AML-193 (cell line): ENCODE measurements at places on chromosomes 4 and X.

- no peak for DNase-seq
These were observed 821.1 kb downstream of the PCDH19 start for GRCh38 chrX:99588936-99589335.

DNA sequence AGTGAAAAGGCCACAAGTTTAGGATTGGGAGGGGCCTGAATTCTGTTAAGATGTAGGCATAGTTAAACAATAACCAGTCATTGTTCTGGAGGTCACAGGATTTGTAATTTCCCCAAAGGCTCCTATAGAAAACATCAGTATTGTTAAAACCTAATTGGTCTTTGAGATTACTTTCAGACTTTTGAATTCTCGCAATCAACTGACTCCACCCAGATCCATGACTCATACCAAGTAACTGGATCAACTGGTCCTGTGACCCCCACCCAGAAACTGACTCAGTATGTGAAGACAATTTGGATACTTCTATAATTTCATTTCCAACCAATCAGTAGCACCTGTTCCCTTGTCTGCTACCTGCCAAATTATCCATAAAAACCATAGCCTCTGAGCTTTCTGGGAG, 28.4 kb downstream of the MAGEB16 start:
- no peak for DNase-seq

GRCh38 chr4:158513256-158513655, 8.4 kb upstream of the RXFP1 start:
- DNase-seq: peak; percentile 51

- no peak for DNase-seq
These were observed at the start of gene DCHS2 for GRCh38 chr4:154491341-154492271. TSS of gene DCHS2 (minus strand) at chr4:154491799. CDS start at chr4:154491355, 444 bp downstream.

DNA sequence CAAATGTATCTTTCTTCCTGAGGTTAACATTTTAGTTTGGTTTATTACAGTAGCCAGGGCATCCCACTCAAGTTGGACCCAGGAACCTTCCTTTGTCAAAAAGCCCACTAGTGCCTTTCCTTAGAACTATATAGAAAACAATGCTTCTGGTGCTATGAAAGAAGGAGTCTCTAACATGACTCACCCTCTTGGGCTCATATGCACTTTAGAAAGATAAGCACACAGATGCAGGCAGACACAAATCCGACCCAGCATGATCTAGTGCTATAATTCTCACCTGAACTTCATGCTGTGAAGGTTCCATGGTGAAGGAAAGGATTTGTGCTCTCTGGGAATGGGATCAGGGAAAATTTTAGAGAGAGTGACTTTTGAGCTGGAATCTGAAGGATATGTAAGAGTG, 289.4 kb downstream of the ANKRD50 start:
- DNase-seq: no peak

- DNase-seq: no peak
These were observed 45.8 kb downstream of the MGARP start for GRCh38 chr4:139234253-139234652.

GRCh38 chr4:15144249-15144966, 142.1 kb downstream of the CPEB2 start:
- DNase-seq: no peak

- DNase-seq: peak; percentile 33
These were observed 104.0 kb downstream of the FAM53A start for GRCh38 chr4:1579901-1580691.

- no peak for DNase-seq
These were observed 205.4 kb downstream of the CFAP299 start for GRCh38 chr4:80540785-80541469.

GRCh38 chrX:9656277-9656676, 109.4 kb downstream of the GPR143 start:
- DNase-seq: no peak

DNA sequence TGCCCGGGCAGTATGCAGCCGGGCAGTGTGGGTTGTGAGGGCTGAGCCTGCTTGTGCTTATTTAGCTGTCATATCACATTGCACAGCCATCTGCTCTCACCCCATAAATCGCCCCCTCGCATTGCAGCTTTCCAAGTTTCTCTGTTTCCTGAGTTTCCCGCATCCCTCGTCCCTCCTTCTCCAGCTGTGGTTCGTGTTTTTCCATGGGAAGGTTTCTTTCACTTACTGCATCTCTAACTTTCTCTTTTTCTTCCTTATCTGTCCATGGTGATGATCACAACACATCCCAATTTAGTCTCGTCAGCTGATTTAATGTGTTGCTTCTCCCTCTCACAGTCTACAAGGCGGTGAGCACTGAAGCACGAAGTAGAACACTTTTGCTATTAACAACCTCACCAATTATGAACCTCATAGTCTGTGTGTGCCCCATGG, 118.1 kb downstream of the ENPP6 start:
- no peak for DNase-seq

GRCh38 chr4:6916587-6917460, 7.2 kb downstream of the TBC1D14 start:
- DNase-seq: peak; percentile 46

DNA sequence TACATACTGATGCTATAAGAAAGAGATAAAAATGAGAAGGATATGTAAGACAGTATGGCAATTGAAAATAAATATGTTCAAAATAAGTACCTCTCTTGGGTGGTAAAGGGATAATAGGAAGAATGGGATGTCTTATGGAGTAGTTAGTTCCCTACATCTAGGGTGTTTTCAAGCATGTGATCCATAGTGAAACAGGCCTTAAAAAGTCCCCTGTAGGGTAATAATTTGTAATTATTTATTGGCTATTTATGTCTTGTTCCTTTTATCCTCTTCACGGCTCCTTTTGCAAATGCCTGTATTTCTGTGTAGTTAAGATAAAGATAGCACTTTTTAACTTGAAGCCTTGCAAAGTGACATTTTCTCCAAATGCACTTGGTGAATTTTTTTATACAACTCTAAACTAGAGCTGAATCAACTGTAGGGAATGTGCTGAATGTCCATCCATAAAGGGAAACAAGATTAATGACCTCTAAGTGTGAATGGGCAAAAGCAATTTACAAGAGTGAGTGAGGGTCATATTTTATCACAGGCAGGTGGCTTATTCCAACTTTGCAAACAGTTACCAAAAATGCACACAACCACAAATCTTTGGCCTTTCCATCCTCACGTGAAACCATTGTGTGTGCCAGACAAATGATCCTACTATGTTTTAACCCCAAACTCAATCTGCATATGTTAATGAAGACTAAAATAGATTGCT, 299.0 kb downstream of the KCNIP4 start:
- DNase-seq: no peak

DNA sequence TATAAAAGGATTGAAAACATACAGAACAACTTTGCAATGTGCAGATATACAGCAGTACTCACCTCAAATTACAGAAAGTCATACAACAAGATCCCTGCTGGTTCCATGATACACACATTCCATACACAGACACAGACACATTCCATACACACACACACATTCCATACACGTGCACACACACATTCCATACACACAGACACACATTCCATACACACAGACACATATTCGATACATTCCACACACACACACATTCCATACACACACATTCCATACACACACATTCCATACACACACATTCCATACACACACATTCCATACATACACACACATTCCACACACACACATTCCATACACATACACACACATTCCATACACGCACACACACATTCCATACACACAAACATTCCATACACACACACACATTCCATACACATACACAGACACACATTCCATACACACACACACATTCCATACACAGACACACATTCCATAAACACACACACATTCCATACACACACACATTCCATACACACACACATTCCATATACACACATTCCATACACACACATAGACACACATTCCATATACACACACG, 13.7 kb downstream of the LINC00632 start:
- DNase-seq: no peak

DNA sequence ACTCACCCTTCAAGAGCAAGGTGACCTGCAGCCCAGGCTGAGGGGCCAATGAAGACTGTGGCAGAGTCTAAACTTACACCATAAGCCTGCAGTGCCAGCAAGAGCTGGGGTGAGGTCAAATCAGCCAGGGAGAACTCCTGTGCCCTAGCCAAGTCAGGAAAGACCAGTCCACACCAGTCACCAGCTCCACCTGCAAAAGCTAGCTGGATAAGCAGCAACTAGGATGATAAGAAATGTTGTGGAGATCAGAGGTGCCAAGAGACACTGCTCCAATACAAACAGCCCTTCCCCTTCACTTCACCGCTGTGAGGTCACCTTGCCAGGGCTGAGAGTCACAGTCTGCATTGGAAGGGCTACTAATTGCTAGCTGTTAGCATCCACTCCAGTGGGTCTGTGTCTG, 31.3 kb downstream of the NIPAL1 start:
- no peak for DNase-seq
